ENCODE measurements at places on chromosomes 4 and X. TPM values are rescaled to one million over a fixed set of nuclear protein-coding genes. Genes with fewer than 3 reads are reported as not detected.
A peak's percentile ranks its signal among the peaks of the same experiment; 100 is the strongest.

The BGN gene
- total RNA-seq = 18.7 TPM

The AR gene
- total RNA-seq = 2.7 TPM

The IGBP1 gene
- 69.0 TPM for total RNA-seq

The MXD4 gene
- total RNA-seq = 38.8 TPM

DNA sequence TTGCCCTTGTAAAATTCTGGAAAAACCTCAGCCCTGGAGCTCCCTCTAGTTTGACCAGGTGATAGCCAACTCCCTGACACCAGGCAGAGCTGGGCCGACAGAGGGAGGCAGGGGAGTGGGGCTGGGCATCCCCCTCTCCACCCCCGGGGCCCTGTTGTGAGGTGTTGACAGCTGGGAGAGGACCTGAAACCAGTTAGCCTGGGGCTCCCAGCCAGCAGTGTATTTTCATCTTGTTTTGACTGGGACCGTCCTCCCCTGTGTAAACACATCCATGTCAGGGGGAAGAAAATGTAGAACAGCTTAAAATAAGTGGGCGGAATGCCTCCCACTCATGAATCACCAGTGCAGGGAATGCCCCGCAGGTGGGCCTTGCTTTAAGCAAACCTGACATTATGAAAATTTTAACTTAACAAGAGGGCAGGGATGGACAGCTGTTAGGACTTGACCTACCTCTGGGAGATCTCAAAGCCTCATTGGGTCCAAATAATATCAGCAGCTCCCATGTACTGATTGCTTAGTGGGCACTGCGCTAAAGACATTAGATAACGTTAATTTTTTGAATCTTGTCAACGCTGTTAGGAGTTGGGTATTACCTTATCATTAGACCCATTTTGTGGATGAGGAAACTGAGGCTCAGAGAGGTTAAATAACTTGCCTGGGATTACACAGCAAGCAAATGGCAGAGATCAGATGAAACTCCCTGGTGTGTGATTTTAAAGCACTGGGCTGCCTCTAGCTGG lies 45.9 kb downstream of the TSC22D3 start:
- peak overlapping the region; percentile 82 for H3K27ac ChIP-seq
- no peak overlapping the region for H3K4me3 ChIP-seq
- no peaks in the 10 kb centered on the region for H3K27me3 ChIP-seq

DNA sequence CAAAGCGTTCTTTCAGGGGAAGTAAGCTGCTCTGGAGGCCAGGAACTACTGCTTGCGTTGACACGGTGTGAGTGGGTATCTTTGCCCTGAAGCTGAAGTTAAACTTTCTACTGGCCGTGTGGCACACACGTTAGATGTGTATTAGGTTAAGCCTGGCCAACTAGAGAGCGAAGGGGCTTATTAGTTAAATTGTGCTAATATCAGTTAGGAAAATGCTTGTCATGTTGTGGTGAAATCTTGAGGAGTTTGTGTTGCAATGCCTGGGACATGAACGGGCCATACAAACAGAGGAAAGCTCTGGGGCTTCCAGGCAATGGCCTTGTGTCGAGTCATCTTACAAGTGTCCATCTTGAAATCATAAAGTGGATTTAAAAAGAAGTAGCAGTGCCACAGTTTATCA lies 62.6 kb downstream of the NSUN7 start:
- no peak for DNase-seq
- H3K4me3 ChIP-seq = no peak overlapping the region
- no peak overlapping the region for H3K27ac ChIP-seq
- peaks cover 2% of the 10 kb centered on the region for H3K4me1 ChIP-seq

DNA sequence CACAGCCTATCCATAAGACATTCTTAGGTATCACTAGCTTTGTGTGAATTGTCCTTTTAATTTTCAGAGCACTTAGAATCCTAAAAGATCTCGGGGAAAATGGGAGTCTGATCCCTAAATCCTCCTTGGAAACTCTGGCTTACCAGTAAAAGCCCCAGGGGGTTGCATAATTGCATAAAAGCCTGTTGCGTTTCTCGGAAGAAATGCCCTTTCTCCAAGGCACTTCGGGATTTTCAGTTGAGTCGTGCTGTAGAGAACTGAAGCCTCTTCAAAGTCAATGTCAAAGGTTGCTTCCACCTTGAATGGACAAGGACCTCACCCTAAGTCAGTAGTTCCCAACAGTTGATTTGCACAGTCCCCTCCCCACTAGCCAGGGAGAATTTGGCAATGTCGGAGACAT lies 20.8 kb downstream of the FAM184B start:
- H3K27me3 ChIP-seq = no peaks in the 10 kb centered on the region
- no peak for DNase-seq
- H3K4me1 ChIP-seq = no peaks in the 10 kb centered on the region
- no peak overlapping the region for H3K4me3 ChIP-seq
- no peaks in the 10 kb centered on the region for H3K36me3 ChIP-seq

GRCh38 chr4:176149680-176150355 lies 45.6 kb downstream of the SPATA4 start:
- DNase-seq = no peak
- no peaks in the 10 kb centered on the region for H3K27me3 ChIP-seq

- H3K27me3 ChIP-seq = no peaks in the 10 kb centered on the region
- no peak overlapping the region for H3K4me3 ChIP-seq
Measured at GRCh38 chrX:152819266-152819665, 11.3 kb downstream of the CETN2 start.

DNA sequence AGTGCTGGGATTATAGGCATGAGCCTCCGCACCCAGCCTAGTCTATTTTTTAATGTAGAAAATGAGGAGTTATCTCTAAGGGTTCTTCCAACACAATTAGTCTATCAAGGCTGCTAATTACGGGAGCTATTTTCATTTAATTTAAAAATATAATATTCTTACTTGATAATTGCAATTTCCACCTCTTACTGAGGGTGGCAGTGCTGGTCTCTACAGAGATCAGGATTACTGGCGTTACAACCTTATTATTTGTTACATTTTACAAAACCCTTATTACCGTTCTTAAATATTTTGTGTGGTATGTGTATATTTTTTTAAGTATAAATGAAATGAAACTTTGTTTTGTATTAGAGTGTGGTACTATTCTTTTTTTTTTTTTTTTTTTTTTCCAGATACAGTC lies 17.6 kb upstream of the GK start:
- H3K4me1 ChIP-seq = no peaks in the 10 kb centered on the region
- no peaks in the 10 kb centered on the region for H3K27me3 ChIP-seq
- no peak overlapping the region for H3K4me3 ChIP-seq
- no peak overlapping the region for H3K27ac ChIP-seq
- H3K36me3 ChIP-seq = no peaks in the 10 kb centered on the region

DNA sequence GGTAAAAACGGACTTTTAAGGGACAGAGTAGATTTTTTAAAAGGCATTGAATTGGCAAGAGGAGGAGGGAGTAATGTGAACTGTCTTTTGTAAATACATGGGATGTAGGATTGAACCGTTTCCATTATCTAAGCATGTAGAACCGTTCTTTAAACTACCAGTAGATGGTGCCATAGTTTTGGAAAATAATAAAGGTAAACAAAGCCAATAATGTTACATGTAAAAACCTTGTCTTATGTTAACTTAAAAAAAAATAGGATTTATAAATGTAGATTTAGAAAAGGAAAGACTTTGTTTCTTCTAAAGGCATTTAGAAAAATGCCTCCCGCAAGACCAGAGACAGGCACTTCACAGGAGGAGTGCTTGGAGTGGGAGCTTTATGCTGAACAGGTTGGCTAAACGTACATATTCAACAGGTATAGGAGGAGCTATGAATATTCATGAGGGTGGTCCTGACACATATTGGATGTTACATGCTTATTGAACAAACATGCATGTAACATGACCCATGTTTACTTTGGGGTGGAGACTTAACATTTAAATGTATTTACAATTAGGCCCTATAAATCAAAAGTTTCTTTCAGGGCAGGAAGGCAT lies 45.5 kb upstream of the FAM241A start:
- H3K27me3 ChIP-seq = no peaks in the 10 kb centered on the region
- no peak for DNase-seq
- no peak overlapping the region for H3K27ac ChIP-seq
- no peaks in the 10 kb centered on the region for H3K36me3 ChIP-seq

Measured in esophagus muscularis mucosa (tissue), 4 donors.